ENCODE measurements at places on chromosomes 1 and 21.
A peak's percentile ranks its signal among the peaks of the same experiment; 100 is the strongest.

- DNase-seq: no peak
These were observed 257.5 kb upstream of the PRMT6 start for GRCh38 chr1:106798991-106799390.

- peak; percentile 2 for DNase-seq
These were observed 3.0 kb upstream of the RGS8 start for GRCh38 chr1:182687361-182687760.

DNA sequence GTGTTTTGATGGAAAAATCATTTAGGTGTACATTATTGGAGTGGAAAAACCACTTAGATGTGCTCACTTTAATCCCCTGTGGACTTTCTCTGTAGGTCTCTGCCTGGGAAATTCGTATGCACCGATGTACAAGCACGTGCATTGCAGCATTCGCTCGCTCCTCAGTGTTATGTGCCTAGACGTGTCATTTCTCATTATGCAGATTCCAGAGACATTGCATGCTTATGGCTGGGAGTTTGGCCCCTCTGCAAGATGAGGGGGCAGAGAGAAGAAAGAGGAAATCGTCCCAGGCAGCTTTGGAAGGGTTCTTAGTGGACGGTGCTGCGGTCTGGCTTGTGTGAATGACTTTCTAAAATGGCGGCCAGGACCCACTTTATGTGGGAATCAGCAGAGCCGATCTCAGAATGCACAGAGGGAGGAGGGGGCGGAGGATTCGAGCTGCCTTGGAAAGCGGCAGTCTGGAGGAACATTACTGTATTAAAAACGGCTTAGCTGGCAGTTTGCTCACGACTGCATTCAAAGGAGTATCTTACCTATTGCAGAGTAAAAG, 2.3 kb downstream of the SPEN start:
- DNase-seq: peak; percentile 47

DNA sequence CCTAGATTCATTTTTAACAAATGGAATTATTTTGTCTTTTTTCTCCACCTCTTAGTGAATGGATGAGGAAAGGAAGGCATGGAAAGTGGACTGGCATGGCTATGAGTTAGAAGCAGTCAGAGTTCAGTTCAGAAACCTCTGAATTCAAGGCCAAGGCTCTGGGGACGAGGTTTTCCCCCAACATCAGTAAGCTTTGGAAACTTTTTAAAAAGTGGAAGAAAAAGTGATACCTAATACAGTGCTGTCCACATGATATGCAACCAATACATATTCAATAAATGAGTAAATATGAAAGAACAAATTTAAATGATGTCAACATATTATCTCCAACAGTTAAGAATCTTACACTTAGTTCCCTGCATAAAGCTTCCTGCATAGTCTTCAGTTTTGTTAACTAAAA, 204.7 kb downstream of the HLX start:
- no peak for DNase-seq

GRCh38 chr1:92960395-92961130, 699 bp downstream of the DIPK1A start:
- DNase-seq: peak; percentile 78

GRCh38 chr1:241166625-241167024, 190.4 kb downstream of the RGS7 start:
- DNase-seq: no peak

GRCh38 chr1:116318897-116319296, 54.1 kb upstream of the ATP1A1 start:
- no peak for DNase-seq

- DNase-seq: no peak
These were observed 66.8 kb upstream of the BACH1 start for GRCh38 chr21:29231756-29232529.

DNA sequence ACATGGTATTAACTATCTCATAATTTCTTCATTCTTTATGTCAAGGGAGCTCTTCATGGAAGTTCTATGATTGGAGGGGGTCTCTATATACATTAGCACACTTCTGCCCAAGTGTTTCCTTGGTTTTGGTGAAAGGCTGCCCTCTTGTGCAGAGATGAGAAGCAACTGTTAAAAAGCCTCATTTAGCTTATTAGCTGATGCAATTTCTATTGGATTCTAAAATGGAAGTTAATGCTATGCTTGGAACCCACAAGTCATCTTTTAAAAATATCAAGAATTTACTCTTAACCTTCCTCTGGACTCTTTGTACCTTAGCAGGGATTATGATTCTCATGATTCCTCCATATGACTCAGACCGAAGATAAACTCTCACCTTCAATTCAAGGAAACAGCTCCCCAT, 328.9 kb downstream of the PTBP2 start:
- DNase-seq: no peak

DNA sequence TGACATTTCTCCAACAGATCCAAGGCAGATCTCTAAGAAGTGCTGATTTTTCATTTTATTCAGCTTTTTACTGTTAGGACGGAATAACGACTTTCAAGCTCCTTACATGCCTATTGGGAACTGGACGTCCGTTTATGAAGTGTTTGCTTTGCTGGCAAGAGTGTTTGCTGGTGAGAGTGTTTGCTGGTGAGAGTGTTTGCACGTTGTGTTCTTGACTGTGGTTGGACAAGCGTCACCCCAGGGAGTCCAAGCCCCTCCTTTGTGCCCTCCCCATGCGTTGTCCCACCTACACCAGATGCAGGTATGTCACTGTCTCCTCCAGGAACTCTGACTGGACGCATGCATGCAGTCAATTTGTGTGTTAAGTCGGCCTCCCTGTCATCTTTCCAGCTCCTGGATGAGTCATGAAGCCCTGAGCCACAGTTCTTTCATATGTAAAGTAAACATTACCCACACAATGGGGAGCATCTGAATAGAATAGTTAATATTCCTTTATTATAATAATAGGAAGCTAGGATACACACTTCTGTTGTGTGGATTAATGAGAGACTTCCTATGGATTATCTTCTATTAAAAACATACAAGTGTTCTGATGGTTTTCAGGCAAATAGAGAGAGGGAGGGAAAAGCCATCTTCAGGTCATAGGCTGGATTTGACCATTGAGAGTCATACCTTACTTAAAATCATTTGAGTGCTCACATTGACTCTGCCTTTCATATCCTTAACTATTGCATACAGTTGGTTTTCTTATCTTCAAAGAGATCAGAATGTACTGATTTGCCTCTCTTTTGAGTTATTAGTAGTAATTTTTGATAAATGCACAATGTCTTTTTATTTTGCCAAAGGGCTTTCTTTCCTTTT, 119.2 kb downstream of the GALNT2 start:
- DNase-seq: peak; percentile 13

DNA sequence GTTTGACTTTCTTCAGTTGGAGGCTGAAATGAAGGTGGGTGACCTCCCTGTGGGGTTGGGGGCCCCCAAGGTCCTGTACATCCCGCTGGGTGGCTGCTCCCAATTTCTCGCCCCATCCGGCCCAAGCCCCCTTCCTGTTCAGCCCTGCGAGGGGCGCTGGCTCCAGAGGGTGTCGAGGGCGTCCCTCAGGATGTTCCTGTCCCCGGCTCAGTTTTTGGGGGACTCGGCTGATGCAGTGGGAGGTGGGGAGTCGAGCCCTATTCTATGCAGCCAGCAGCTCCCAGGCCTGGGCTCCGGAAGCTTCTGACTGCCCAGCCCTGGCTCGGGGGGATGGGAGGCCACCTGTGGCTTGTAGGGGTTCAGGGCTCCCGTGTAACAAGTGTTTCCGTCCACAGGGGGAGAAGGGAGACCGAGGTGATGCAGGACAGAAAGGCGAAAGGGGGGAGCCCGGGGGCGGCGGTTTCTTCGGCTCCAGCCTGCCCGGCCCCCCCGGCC, 38.2 kb downstream of the SLC19A1 start:
- no peak for DNase-seq

DNA sequence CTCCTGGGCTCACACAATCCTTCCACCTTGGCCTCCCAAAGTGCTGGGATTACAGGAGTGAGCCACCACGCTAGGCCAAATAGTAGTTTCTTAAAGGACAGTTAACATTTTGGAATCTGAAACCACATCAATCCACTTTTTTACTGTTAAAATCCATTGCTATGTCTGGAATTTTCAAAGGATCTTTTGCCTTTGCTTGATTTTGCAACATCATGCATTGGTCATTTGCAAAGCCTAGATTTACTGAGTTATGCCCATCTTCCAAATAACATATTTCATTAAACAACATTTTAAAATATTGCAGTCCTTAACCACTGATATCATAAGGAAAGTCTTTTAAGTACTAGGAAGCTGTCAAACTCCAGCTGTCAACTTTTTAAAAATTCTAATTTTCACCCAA, 3.3 kb downstream of the POGZ start:
- DNase-seq: no peak

DNA sequence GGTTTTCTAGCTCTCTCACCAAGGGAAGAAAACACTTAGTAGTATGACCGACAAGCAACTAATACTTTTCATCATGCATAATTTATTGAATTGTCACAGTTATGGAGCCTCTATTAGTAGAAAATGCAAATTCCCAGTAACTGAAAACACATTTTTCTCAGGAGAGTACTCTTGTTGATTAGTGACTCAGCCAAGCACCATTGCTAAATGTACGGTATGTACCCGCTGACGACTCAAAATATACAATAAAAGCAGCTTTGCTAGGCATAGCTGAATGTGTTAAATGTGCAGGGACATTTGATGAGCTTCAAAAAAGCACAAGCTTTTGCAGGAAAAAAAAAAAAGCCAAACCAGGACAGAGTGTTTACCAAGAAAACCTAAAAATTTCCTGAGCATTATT, 63.9 kb downstream of the WDR64 start:
- DNase-seq: no peak

GRCh38 chr21:45334591-45335081, 46.9 kb upstream of the POFUT2 start:
- DNase-seq: no peak

GRCh38 chr1:205306929-205307566, 14.5 kb downstream of the NUAK2 start:
- DNase-seq: peak; percentile 79

GRCh38 chr1:87684713-87685205, 356.1 kb downstream of the LMO4 start:
- peak; percentile 12 for DNase-seq

- no peak for DNase-seq
These were observed 39.8 kb downstream of the SNAP47 start for GRCh38 chr1:227774821-227775661.
